HCT116 (cell line): ENCODE measurements at places on chromosomes 7 and 10.

- no peak for DNase-seq
Observed at GRCh38 chr7:31413766-31414165, 73.2 kb upstream of the NEUROD6 start.

- DNase-seq = no peak
Observed at GRCh38 chr7:71752171-71752935, 620.4 kb downstream of the GALNT17 start.

DNA sequence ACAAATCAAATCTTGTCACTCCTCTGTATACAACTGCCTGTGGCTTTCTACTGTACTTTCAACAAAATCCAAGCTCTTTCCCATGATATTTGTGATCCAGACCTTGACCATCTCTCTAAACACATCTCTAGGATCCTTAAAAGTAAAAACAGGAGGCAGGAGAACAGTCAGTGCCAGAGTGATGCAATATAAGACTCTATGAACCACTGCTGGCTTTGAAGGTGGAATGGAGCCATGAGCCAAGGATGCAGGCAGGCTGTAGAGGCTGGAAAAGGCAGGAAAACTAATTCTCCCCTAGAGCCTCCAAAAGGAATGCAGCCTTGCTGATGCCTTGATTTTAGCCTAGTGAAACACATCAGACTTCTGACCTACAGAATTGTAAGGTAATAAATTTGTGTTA is 45.5 kb upstream of the LRRN3 start:
- no peak for DNase-seq

- DNase-seq = no peak
Observed at GRCh38 chr10:70354556-70354955, 27.9 kb downstream of the LRRC20 start.
